ENCODE measurements at places on chromosomes 2 and 18. TPM values are rescaled to one million over a fixed set of nuclear protein-coding genes. Genes with fewer than 3 reads are reported as not detected.

The PTPN2 gene
- 19.3 TPM for total RNA-seq

The TRIM43 gene
- not detected for total RNA-seq

The SERPINB13 gene
- total RNA-seq, result not detected

The LRRC30 gene
- total RNA-seq, result not detected

The ZNF638 gene
- total RNA-seq, result 139 TPM

The C2orf92 gene
- total RNA-seq, result 2.6 TPM

The DLX1 gene
- total RNA-seq, result not detected

The MAL gene
- total RNA-seq, result not detected

The SNORC gene
- 0.86 TPM for total RNA-seq

The PSMA8 gene
- not detected for total RNA-seq

The ANKRD30B gene
- total RNA-seq, result 1.9 TPM

The IL36RN gene
- total RNA-seq, result not detected

The ABCB11 gene
- under 0.01 TPM for total RNA-seq

The COL4A3 gene
- total RNA-seq, result under 0.01 TPM

The SLC9A4 gene
- total RNA-seq, result under 0.01 TPM

The HEATR5B gene
- total RNA-seq, result 27.6 TPM

The UGT1A4 gene
- total RNA-seq, result not detected

The BCL11A gene
- 0.43 TPM for total RNA-seq

The SEPTIN10 gene
- 73.1 TPM for total RNA-seq

The TRABD2A gene
- total RNA-seq, result 1.7 TPM

The SLC30A3 gene
- 0.32 TPM for total RNA-seq

The PLCL1 gene
- 0.64 TPM for total RNA-seq

The RAD51AP2 gene
- under 0.01 TPM for total RNA-seq

The IL36A gene
- total RNA-seq, result not detected

The LHCGR gene
- total RNA-seq, result under 0.01 TPM

The PFN4 gene
- total RNA-seq, result 0.64 TPM

The PROKR1 gene
- not detected for total RNA-seq

The ITGA6 gene
- total RNA-seq, result 58.0 TPM

The ZNF892 gene
- 4.2 TPM for total RNA-seq

The HS6ST1 gene
- total RNA-seq, result 17.1 TPM

The SKOR2 gene
- total RNA-seq, result not detected

The UGT1A3 gene
- total RNA-seq, result not detected

The DQX1 gene
- not detected for total RNA-seq

The CNGA3 gene
- not detected for total RNA-seq

The CAPN14 gene
- under 0.01 TPM for total RNA-seq

The KCNS3 gene
- 7.4 TPM for total RNA-seq

The RMC1 gene
- total RNA-seq, result 32.0 TPM

The CDC42EP3 gene
- total RNA-seq, result 132 TPM

The NOL4 gene
- total RNA-seq, result not detected
